Fibroblast of skin of left quadriceps (primary cell): ENCODE measurements at places on chromosomes 2 and 18.

- no peak for DNase-seq
These were observed 509.6 kb downstream of the CMPK2 start for GRCh38 chr2:6355886-6356761.

- no peak for DNase-seq
These were observed 9.9 kb downstream of the TLK1 start for GRCh38 chr2:171150694-171151285.

GRCh38 chr2:226030788-226031646, 631.5 kb downstream of the NYAP2 start:
- peak; percentile 35 for DNase-seq

GRCh38 chr18:57427429-57428201, 7.6 kb upstream of the ONECUT2 start:
- no peak for DNase-seq

DNA sequence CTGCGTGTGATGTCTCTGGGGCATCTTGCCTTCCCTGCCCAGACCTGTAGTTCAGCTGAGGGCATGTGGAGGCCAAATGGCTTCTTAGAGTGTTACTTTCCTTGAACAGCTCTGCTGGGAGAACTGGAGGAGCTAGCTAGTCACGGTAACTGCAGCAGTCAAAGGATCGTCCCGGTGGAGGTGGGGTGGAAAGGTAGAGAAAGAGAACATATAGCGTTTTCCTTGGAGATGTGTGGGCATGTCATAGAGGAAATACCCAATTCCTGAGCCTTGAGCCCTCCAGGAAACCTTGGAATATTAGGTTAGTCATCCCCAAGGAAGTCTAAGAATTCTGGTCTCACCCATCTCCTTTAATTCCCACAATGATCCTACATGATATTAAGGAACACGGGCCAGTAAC, 33.5 kb upstream of the IL37 start:
- DNase-seq = no peak

DNA sequence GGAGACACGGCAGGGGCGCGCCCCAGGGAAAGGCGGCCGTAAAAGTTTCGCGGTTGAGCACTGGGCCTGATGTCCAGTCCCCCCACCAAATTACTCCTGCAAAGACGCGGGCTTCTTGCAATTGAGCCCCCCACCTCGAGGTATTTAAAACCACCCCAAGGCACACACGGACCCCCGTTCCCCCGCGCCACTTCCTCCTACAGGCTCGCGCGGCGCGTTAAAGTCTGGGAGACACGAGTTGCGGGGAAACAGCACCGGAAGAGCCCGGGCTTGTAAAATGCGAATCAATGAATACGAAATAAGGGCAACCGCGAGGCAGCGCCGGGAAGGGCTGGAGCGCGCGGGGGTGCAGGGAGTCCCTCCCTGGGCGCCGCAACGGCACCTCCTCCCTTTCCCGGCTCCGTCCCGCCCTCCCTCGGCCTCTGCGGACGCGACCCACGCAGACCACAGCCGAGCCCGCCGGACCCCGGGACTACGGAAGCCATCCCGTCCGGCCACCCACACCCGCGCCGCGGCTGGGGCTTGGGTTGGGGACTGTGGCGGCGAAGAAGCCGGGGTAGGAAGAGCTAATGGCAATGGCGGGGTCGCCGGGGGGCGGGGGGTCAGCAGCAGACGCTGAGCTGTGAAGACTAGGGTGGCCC, 918 bp upstream of the NETO1 start:
- DNase-seq = no peak

- DNase-seq = no peak
These were observed 146.3 kb upstream of the CELF4 start for GRCh38 chr18:37711766-37712505.

DNA sequence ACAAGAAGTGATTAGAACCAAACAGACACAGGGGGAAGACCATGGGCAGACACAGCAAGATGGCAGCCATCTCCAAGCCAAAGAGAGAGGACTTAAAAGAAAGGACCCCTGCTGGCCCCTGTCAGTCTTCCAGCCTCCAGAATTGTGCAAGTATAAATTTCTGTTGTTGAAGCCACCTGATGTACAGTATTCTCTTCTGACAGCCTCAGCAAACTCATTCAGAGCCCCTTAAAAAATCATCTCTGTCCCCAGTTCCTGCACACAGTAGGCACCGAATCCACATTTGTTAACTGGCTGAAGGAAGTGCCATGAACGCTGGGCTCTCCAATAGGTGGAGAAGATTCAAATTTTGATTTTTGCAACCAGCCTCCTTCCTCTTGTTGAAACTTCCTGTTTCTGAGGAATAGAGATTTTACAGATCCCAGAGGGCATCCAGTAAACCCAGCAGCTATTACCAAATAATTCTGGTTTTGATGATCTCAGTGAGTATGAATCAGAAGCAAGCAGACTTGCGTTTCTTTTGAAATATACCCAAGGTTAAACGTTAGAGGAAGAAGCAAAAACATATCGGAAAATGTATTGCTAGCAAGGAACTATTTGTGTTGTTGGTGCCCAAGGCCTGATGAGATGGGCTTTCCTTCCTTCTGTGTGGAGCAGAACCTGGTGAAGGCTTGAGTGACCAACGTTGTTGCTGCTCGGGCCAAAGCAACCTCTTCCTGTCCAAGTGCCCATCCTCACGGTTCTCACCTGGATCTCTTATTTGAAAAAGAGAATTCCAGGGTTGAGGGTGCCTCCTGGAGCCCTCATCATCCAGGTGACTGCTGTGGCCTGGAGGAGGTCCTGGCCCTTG, 47.7 kb upstream of the PLB1 start:
- peak; percentile 75 for DNase-seq

DNA sequence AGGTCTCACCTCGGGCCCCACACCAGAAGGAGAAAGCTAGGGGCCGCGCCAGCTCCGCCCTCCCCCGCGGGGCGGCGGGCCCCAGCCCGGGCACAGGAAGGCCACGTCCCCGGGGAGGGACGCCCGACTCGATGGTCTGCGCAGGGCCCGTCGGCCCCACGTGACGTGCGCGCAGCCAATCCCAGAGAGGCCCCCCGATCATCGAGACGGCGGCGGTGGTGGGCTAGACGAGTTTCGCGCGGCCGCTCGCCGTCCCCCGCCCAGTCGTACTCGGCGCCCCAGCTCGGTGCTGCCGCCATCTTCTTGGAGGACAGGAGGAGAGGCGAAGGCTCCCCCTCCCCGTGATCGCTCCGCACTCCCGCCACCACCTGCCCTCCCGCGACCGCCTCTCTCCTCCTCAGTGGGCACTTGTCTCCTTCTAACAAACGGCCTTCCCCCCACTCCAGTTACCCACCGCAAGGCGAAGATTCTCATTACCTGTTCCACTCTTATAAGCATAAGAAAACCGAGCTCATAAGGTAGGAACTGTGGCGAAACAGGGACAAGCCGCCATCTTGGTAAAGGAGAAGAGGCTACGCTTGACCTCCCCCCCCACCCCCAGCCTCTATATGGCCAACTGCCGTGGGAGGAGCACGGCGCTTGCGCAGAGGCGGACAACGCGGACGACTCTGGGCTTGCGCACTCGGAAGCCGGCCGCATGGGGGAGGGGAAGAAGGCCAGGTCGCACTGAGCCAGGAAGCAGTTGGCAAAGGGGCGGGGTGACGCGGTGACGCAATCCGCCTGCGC, at the start of gene HDLBP:
TSS of gene HDLBP (minus strand) at position 580 of the 786 bp plus-strand sequence. CDS start 48,803 bp downstream, outside the sequence.
- DNase-seq = peak; percentile 98
